H1 (cell line): ENCODE measurements at places on chromosomes 6 and 20.

DNA sequence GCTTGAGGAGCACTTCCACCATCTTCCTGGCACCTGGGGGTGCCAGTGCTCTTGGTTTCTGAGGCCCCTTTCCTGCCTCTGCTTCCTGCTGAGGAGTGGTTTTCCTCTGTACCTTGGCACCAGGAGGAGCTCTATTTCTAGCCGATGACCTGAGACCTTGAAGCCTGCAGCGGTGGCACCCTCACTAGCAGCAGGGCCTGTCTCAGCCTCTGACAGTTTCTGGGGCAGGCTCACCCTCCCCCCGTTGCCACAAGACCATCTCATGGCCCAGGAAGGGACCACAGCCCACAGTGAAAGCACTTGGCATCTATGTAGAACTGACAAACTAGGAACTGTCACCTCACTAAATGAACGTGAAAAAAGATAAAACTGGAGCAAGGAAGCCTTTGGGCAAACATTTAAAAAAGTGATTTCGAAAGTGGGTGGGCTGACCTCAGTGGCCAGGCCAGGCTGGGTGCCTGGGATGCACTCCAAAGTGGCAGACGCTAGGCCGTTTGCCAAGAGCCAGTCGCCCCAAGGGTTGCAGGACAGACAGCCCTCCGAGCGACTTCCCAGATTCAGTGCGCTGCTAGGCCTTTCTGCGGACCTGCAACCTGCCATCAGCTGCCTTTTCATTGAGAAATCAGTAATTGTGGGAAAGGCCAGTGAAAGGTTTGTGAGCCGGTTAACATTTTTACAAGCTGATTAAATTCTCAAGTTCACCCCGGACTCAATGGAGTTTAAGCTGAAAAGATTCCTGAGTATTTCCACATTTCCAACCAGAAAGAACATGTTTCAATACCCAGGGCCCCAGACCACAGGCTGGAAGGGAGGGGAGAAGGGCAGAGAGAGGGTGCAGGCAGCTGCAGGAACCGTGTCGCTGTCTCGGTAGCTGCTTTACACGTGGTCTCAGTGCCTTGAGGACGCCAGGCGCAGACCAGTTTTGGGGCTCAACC lies 303.7 kb downstream of the ESR1 start:
- no peak for DNase-seq

DNA sequence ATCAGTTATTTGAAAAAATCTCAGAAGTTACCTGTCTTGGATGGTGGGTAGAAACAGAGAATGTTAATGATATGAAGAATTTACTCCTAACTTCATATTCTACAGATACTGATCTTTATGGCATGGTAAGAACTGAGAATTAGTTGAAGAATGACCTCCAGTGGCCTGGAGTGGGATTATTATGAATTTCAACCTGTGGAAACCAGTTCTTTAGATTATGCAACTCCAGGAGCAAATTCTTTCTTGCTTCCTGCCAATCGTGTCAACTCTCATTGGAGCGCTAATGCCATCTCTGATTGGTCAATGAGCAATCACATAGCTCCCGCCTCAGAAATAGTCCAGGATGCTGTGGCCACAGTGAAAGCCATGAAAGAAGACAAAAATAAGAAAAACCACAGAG lies 40.6 kb downstream of the LYRM2 start:
- DNase-seq = no peak

GRCh38 chr6:73791336-73791735 lies 95.3 kb downstream of the CD109 start:
- no peak for DNase-seq

GRCh38 chr20:58322083-58322482 lies 12.6 kb downstream of the RAB22A start:
- DNase-seq = no peak

- DNase-seq = no peak
Observed at GRCh38 chr20:7207186-7207798, 439.8 kb downstream of the BMP2 start.

DNA sequence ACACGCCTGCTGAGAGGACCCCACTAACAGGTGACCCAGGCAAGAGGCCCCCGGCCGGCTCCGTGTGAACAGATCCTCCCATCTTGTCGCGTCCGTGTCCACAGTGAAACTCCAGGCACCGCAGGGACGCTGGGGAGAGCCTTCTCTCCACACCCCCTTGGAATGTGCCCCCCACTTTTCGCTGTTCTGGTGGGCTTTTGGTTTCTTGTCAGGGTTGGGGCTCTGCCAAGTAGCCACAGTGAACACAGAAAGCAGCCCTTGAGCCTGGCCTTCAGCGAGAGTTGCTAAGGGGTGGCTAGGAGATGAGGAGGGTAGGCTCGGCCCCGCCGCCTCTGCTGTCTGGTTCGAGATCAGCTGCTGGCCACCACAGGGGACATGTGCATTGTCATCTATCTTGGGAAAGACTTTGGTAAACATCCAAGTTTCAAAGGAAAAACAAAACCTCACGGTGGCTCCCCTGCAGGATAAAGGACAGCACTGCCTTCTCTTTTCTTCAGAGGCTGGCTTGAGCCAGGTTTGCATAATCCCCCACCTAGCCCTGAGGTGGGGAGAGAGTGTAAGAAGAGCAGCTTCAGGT lies 22.7 kb downstream of the SYNDIG1 start:
- DNase-seq = peak; percentile 58

- no peak for DNase-seq
Observed at GRCh38 chr6:74507649-74508048, 698.2 kb downstream of the COL12A1 start.

GRCh38 chr6:79621579-79621978 lies 9.6 kb upstream of the SH3BGRL2 start:
- no peak for DNase-seq

DNA sequence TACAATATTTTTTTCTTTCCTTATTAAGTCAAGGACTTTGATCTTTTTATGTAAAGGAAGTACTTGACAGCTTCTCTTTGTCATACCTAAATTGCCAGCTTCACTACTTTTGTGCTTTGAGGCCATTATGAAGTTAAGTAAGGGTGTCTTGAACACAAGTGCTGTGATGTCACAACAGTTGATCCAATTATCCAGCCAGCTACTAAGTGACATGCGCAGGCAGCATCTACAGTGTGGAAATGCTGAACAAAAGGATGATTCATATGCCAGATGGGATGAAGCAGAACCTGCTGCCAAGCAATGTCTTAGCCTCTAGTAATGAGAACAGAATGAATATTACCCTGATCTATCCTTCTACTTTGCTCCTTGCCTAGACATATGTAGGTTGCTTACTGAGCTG lies 68.3 kb upstream of the TMEM244 start:
- no peak for DNase-seq

- no peak for DNase-seq
Observed at GRCh38 chr20:33164763-33165095, 3.2 kb upstream of the BPIFA2 start.

GRCh38 chr6:139016337-139017213 lies 12.0 kb upstream of the ABRACL start:
- peak; percentile 37 for DNase-seq

GRCh38 chr20:5353624-5354496 lies 37.1 kb upstream of the PROKR2 start:
- DNase-seq = no peak

DNA sequence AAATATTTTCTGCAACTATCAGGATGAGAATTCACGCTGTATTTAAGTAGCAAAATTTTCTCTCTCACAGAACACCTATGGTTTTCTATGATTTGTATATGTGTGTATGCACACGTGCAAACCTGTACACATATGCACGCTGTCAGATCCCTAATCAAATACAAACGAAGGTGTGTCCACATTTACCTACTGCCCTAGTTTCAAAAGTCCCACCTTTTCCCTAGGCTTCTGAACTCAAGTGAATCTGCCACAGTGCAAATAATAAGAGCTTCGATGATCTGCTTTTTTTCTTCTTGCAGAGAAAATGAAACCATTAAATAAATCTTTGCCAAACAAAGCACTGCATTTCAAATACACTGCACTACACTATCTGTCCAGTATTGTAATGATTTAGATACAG lies 6.5 kb downstream of the HIVEP2 start:
- DNase-seq = no peak

DNA sequence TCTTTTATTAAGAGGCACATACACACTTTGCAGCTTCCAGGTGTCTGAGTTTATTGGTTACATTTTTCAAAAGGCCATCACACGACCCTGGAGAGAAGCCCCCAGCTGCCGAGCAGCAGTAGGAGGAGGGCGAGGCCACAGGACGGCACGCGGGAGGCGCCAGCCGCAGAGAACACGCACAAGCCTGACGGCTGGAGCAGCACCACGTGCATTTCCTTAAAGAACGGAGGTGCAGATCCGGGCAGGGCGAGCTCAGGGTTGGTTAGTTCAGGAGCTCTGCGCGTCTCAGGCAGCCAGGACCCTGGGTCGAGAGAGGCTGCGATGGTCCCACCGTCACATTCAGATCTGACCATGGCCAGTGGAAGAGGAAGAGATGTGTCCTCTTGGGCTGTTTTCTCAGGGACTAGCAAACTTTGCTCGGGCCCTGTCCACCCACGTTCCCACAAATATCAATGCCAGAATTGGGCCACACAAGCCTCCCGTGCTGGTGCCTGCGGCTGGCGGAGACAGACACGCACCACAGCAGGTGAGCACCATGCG lies 121.4 kb upstream of the AFDN start:
- DNase-seq = no peak

DNA sequence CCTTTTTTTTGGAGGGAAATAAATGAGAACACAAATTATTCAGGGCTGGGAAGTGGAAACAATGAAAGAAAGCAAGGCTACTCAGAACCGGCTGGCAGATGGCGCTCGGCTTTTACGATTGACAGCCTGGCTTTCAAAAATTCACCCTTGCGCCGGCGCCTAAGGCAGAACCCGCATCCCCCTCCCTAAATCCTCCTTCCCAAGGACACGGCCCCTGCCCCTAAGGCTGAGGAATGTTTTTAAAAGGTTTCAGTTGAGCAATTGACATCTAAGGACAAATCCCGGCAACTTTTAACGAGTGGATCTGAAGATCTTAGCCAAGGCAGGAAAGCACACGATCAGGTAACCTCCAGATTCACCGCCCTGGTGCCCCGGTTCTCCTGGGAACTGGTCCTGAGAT lies 16.3 kb downstream of the GNAS start:
- DNase-seq = no peak

DNA sequence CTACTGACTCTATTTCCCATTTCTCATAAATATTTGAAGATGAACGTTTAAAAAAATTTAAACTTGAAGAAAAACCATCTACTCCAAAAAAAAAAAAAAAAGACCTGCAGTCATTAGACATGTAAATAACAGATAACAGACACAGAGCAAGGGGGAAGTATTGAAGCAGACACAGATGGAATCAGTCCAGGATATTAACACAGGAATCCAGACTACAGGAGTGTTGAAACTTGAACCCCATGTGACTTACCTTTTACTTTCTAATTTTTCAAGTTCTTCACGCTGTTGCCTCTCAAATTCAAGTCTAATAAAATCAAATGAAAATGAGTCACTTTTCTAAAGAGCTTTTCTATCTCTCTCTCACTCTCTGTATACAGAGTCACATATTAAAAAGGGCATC lies 191.8 kb downstream of the KIF16B start:
- DNase-seq = no peak

- DNase-seq = no peak
Observed at GRCh38 chr6:95423331-95423730, 154.0 kb upstream of the MANEA start.

GRCh38 chr6:125191916-125192609 lies 38.5 kb downstream of the TPD52L1 start:
- DNase-seq = peak; percentile 66

- no peak for DNase-seq
Observed at GRCh38 chr6:136718476-136718875, 73.8 kb downstream of the MAP3K5 start.

- DNase-seq = no peak
Observed at GRCh38 chr20:59019217-59019616, at the start of gene TUBB1. TUBB1 (plus strand) TSS chr20:59019429; CDS start chr20:59019523, 94 bp downstream.

- DNase-seq = no peak
Observed at GRCh38 chr6:90251295-90251992, 45.2 kb downstream of the BACH2 start.

- no peak for DNase-seq
Observed at GRCh38 chr20:58909585-58909984, 57.1 kb downstream of the GNAS start.

DNA sequence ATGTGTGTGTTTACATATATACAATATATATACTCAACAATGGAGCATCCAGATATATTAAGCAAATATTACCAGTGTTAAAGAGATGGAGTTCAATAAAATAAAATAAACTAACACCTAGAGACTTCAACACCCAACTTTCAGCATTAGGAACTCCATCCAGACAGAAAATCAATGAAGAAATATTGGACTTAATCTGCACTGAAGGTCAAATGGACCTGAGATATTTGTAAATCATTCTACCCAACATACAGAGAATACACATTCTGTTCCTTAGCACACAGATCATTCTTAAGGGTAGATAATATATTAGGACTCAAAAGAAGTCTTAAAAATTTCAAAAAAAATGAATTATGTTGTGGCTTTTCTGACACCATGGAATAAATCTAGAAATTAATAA lies 832.3 kb upstream of the ADGRB3 start:
- no peak for DNase-seq

DNA sequence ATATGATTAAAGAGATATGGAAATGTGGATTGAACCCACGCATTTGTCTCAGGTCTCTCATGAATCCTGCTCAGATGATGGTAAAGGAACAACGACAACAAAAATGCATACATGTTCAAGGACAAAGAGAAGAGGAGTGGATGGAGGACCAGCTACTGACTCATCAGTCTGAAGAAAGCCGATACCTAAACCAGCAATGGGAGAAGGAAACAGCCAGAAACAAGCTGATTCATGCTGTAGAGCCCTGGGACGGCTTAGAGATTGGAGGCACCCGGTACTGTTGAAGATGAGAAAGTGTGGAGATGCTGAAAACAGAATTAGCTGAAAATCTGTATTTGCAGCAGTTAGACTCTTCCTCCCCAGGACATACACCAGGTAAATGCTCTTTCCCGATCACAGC lies 14.4 kb upstream of the RIPPLY2 start:
- DNase-seq = no peak

DNA sequence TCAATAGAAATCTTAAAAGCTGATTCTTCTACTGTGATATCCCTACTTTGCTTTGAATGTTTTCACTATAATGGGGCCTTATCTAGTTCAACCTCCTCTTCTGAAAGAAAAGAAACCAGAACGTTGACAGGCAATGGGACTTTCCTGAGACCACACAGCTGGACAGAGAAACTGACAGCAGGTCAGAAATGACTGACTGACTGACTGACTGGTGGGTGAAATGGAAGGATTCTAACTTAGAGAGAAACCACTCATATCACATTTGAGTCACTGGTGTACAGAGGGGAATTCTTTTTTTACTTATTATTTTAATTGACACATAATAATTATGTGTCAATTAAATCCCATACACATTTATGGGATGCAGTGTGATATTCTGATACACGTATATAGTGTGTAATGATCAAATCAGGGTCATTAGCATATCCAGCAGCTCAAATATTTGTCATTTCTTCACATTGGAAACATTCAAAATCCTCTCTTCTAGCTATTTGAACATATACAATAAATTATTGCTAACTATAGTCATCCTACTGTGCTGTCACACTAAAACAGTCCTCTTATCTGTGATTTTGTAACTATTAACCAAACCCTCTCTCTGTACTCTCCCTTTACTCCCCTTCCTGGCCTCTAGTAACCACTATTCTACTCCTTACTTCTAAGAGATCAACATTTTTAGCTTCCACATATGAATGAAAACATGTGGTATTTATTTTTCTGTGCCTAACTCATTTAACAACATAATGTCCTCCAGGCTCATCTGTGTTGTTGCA lies 64.8 kb upstream of the NRSN1 start:
- DNase-seq = no peak

GRCh38 chr6:166692723-166693302 lies 65.8 kb upstream of the RPS6KA2 start:
- DNase-seq = no peak
